ENCODE measurements at places on chromosomes 11 and 22.

- DNase-seq, result no peak
Observed at GRCh38 chr22:41565403-41566054, 4.7 kb downstream of the CSDC2 start.

- no peak for DNase-seq
Observed at GRCh38 chr22:35559354-35560005, 18.8 kb downstream of the RASD2 start.

DNA sequence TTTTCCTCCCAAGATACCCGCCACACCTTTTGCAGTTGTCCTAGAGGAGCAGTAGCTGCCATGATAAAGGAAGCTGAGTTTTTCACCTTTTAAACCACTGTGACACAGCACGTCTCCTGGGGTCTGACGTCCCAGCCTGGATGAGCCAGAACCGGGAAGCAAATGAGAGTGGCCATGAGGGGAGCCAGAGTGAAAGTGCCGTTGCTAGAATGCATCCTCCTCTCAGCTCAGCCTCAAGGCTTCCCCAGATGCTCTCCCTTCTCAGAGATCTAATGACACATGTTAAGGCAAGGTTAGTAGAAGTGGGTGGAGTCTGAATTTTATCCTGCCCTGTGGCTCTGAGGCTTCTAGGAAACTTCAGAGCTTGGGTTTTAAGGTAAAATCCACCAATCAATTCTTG lies 23.4 kb upstream of the HTR3A start:
- no peak for DNase-seq

DNA sequence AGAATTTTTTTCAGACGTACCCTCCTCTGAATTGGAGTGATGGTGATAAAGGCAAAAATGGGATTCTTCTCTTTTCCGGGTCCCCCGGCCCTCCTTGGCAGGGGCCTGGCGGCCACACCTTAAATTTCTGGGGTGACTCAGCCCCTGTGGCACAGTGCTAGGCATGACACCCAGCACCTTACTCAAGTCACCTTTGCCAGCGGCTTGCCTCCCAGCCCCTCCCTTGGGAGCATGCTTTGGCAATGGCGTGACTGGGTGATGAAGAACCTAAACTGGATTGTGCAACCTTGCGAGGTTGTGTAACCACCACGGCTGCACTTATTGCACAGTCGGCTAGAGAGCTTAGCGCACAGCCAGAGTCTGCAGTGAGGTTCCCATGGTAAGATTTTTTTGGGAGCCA lies 16.2 kb upstream of the LDLRAD3 start:
- DNase-seq, result peak; percentile 26

GRCh38 chr11:70467201-70468085 lies 69.1 kb downstream of the CTTN start:
- DNase-seq, result no peak

Measured in NCI-H1930 (cell line).